ENCODE measurements at places on chromosomes 2 and 18. TPM values are rescaled to one million over a fixed set of nuclear protein-coding genes. Genes with fewer than 3 reads are reported as not detected.

GRCh38 chr18:9709304-9709877, 1.3 kb downstream of the RAB31 start:
- DNase-seq = no peak

GRCh38 chr2:183029219-183029618, 9.0 kb downstream of the NCKAP1 start:
- DNase-seq = no peak

DNA sequence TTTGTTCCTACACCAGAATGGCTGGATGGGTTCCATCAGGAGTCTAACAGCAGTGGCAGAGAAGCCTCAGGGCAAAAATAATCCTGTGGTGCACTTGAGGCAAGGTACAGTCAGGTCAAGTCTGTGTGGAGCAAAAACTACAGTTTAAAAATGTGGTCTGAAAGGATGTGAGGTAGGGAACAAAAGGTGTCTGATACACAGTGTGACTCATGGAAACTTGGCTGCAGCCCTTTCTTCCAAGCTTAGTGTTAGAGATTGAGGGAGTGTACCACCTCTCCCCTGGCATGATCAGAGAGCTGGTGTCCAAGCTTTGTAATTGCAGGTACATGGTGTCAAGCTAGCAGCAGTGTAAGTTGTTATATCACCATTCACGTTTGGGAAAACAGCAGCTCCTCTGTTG, 8.9 kb downstream of the ANKAR start:
- DNase-seq = no peak

DNA sequence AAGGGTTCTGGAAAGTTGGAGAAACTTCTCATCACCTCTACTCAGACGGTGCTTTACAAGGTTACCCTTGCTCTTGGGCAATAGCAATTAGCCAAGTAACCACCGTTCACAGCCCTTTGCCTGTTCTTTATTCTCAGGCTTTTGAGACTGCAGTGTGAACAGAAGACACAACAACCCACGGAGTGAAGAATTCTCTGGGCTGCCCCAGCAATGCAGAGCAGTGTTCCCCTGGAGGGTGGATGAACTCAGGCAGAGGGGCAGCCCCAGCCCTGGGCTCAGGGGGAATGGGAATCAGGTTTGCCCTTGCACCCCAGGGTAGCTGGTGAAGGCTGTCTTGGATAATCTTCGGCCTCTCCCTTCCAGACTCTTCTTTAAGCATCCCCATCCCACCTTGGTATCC, 69.1 kb downstream of the MCFD2 start:
- DNase-seq = no peak

- no peak for DNase-seq
Measured at GRCh38 chr2:100822587-100823248, 2.8 kb downstream of the NPAS2 start.

DNA sequence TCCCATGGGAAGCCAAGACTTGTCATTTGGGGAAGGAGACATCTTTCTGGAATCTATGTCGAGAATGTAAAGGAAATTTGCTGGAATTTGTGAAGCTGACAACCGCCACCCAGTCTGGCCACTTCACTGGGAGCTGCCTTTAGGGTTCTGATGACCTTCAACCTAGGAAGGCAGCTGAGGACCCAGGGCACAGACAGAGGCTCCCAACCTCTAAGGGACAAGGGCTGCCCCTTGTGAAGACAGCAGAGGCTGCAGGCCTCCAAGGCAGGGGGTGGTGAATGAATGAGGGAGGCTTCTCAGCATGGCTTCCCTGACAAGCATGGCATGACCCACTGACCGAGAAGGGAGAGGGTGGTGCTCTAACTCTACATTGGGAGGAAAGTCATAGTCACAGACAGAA, 128.9 kb upstream of the ASB18 start:
- DNase-seq = no peak

GRCh38 chr2:85255813-85256594, 71.8 kb downstream of the TGOLN2 start:
- DNase-seq = peak; percentile 70

- no peak for DNase-seq
Measured at GRCh38 chr2:45242161-45242741, 233.0 kb upstream of the SIX2 start.

DNA sequence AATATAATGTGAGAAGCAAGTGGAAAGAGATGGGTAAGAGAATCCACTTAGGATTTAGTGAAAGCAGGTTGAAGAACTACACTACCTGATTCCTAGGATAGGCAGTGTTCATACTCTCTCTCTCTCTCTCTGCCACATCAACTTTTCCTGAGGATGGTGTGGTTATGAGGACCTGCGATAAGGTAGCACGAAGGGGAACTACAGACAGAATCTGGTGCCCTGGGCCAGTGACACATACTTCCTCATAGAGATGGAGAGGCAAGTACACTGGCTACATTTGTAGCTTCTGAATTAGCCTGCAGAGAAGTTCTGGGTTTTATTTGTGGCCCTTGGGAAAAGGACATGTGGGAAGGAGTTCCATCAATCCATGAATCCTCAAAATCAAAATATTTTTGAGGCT, 44.5 kb downstream of the PTH2R start:
- DNase-seq = no peak

GRCh38 chr18:23864624-23865023, 149.9 kb upstream of the TTC39C start:
- peak; percentile 39 for DNase-seq

- no peak for DNase-seq
Measured at GRCh38 chr2:148302526-148302925, 281.6 kb downstream of the MBD5 start.

DNA sequence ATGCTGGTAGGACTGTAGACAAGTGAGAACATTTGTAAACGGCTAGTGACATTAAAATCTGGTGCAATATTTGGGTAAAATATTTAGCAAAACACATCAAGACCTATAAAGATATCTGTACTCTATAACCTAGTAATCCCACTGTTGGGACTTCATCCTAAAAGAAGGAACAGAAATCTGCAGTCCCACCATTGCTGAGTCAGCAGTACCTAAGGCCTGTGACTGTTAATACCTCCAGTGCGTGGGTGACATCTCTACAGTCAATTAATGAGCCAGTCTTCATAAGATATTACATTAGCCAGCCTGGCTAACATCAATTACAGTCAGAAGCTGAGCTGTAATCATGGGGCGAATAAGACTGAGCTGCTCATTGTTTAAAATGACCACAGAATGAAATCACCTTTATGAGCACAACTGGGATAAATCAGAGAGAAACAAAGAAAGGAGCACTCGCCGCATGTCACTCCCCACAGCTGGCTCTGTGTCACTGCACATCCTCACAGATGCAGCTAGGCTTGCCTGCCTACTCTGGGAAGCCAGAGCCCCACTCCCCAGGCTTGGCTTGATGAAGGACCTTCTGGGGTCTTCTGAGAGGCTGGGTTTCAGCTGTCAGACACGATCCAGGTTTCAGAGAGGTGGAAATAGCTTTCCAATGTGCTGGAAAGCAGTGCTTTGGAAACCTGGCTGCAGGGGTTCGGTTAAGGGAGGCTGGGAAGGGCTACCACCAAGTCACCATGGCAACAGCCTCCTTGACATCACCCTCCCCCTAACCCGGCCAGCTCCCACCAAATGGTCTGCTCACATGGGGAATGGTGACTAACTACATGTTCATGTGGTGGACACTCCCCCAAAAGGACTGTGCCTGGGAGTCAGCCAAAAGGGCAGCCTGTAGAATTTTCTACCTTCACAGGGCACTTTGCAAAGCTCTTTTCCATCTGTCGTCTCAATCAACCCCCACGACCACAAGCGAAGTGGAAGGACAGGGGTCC, 145.0 kb downstream of the ZBTB7C start:
- no peak for DNase-seq

DNA sequence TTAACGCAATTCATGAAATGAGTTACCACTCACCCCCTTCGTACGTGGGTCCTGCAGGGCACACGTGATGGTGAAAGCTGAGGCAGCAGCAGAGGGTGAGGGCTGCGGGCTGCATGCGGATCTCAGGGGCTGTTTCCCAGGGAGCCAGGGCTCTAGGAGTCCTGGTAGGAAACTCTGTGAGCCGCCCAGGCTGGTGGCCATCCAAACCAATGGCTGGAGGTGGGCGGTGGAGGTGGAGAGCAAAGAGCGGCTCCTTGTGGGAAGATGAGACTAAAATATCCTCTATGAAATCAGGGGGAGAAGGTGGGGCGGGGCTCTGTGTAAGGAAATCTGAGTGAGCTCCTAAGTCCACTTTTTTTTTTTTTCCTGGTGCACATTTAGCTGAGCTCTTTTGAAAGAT, 120.1 kb upstream of the SLC1A4 start:
- DNase-seq = no peak

GRCh38 chr2:201794294-201794693, 12.0 kb upstream of the CDK15 start:
- DNase-seq = no peak

DNA sequence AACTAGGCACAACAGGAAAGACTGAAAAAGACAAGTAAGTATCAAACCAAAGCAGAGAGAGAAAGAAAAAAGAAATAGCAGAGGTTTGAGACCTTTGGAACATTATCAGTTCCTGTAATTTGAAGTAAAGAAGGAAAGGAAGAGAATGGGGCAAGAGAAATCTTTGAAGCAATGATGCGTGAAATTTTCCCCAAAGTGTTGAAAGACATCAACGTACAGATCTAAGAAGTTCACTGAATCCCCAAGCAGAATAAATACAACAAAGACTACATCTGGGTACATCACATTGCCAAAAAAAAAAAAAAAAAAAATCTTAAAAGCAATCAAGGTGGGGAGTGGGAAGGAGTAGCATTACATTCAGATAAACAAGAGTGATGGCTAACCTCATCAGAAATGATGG, 6.0 kb upstream of the SLC30A6 start:
- DNase-seq = no peak

DNA sequence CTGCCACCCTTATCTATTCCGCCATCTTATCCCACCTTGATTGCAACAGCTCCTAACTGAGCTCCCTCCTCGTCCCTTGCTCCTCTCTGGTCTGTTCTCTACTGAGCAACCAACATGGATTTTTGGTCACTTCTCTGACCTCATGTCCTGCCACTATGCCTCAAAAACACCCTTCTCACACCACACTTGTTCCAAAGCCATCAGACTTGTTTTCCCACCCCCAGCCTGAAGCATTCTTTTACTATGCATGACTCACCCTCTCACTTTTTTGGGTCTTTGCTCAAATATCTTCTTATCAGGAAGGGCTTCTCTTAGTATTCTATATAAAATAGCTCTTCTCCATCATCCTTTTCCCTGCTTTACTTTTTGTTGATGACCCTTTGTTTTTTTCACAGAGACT, 2.7 kb upstream of the FAM237A start:
- DNase-seq = no peak

GRCh38 chr2:168456521-168457189, 583 bp downstream of the CERS6 start:
- DNase-seq = no peak

The WDR54 gene
- total RNA-seq = 11.3 TPM

The ARHGAP25 gene
- total RNA-seq = 14.7 TPM

The UGT1A6 gene
- 134 TPM for total RNA-seq

Measured in ureter (tissue), 1 donor.